Choroid plexus epithelial cell (primary cell): ENCODE measurements at places on chromosomes 16 and 17.

DNA sequence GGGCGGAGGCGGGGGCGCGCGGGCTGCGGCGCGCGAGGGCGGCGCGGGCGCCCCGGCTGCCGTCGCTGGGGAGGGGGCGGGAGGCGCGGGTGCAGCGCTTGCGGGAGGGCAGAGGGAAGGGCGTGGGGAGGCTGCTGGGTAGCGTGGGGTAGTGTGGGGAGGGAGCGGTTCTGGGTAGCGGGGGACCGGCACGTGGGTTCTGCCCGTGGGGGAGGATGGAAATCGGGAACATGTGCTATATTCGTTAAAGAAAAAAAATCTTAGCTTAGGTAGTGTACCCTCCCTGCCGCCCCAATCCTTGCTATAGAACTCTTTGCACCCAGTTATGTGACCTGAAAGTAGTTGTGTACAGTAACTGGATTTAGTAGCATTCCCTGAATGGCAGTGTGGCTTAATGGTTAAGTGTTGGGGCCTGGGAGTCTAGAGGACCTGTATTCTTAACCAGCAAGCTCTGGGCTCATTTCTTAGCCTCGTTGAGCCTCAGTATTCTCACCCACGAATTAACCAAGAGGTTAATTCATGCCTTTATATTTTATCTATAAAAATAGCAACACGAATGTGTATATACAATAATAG lies 646 bp downstream of the RABEP1 start:
- DNase-seq = peak; percentile 28

- peak; percentile 98 for DNase-seq
Measured at GRCh38 chr17:35022536-35023063, 40.9 kb downstream of the RFFL start.

DNA sequence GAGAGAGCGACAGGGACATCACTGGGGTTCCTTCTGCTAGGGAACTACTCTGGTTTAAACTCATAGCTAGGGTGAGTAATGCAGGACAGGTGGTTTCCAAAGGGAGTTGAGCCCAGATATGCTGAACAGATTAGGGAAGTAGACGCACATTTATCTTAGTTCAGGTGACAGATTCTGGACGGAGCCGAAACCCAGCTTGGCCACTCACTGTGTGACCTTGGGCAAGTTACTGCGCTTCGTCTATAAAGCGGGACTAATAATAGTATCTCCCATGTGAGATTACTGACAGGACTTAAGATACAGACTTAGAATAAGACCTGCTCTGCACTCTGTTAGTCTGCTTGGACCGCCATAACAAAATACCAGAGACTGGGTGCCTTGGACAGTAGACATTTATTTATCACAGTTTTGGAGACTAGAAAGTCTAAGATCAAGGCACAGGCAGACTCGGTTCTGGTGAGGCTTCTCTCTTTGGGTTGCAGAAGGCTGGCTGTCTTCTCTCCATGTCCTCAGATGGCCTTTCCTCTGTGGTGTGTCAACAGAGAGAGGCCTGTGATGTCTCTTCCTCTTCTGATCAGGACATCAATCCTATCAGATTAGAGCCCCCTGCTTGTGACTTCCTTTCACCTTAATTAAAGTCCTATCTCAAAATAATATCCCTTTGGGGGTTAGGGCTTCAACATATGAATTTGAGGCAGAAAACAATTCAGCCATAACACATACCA lies 12.1 kb downstream of the SCNN1G start:
- no peak for DNase-seq

DNA sequence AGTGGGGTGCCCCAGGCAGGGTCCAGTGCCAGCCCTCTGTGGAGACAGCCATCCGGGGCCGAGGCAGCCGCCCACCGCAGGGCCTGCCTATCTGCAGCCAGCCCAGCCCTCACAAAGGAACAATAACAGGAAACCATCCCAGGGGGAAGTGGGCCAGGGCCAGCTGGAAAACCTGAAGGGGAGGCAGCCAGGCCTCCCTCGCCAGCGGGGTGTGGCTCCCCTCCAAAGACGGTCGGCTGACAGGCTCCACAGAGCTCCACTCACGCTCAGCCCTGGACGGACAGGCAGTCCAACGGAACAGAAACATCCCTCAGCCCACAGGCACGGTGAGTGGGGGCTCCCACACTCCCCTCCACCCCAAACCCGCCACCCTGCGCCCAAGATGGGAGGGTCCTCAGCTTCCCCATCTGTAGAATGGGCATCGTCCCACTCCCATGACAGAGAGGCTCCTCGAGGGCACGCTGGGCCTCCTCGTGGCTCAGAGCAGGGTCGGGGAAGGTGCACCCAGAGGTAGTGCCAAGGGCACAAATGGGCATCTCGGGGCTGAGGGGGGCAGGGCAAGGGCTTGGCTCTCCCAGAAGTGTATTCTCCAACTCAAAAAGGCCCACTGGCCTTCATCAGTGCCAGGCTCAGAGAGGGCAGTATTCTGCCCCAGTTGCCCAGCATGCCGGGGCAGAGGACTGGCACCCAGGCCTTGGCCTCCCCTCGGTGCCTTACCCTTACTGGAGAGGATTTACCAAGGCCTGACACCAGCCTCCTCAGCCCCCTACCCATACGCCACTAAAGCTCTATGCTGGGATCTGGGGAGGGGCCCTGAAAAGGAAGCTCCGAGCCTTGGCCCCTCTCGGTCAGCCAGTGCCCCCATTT lies at the start of gene CDH5:
TSS of gene CDH5 (plus strand) at position 259 of the 867 bp plus-strand sequence. CDS start 12,647 bp downstream, outside the sequence.
- DNase-seq = peak; percentile 18
